Stimulated activated CD4-positive, alpha-beta T cell treated with anti-CD3 and anti-CD28 coated beads, Interleukin-1b, Interleukin-23, amount 100 ng/mL, for 1 hour (primary cell): ENCODE measurements at places on chromosomes 2 and 18.

DNA sequence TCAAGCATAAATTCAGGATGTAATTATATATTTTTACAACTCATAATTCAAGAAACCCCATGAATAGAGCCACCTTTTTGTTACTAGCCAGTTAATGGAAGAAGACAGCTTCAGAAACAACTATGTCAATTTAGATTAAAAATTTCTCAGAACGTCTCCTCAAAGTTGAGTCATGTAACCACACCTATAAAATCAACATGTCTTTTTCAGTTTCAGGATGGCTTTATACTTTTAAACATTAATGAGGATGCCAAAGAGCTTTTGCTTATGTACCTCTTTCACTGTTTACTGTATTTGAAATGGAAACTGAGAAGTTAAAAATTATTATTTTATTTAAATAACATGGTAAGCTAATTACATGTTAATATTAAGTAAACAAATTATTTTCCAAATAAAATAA, 280.1 kb downstream of the PTH2R start:
- DNase-seq: no peak

GRCh38 chr2:120783371-120783791, 47.7 kb downstream of the GLI2 start:
- no peak for DNase-seq

DNA sequence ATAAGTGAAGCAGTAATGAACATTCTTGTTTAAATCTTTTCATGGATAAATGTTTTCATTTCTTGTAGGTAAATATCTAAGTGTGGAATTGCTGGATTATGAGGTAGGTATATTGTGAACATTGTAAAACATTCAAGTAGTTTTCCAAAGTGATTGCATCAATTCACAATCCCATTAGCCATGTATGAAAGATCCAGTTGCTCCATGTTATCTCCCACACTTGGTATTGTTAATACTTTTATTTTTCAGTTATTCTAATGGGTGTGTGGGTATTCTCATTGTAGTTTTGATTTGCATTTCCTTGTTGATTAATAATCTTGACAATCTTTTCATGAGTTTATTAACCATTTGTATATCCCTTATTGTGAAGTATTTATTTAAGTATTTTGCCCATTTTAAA, 50.3 kb downstream of the MAIP1 start:
- DNase-seq: no peak

GRCh38 chr2:29946505-29946904, 25.1 kb upstream of the ALK start:
- DNase-seq: no peak

DNA sequence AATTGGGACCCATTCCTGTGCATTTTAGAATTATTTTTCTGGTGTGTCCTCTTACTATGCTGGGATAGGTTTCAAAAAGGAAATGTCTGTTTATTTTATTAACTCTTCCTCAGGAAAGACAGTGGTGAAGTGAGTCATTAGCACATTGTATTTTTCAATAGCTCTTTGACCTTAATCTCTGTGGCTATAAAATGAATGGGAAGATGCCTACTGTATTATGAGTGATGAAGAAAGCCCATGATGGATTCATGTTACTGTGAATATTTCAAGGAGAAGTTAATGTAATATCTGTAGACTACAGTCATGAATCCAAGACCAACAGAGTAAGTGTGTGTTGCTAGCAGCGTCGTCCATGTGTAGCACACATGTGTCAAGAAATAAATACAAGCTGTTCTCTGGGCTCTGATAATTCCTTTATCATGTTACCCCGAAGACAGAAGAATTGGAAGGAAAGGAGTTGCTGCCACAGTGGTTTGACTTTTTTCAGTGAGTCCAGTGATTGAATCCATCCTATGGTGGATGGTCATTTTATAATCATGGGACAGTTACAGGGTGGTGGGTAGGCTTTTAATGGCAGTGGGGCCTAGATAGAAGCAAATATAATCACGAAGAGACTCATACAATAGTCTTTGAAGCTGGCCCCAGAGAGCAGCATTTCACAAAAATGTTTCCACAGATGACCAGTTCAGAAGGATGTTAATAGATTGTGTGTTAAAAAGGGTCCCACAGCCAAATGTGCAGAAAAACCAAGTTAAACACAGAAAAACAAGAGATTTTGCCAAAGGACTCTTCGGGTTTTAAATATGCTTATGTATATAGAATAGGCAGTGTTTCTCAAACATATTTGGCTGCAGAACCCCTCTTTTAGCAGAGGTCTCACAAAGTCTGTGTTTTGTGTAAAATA, 239.7 kb upstream of the RASGRP3 start:
- no peak for DNase-seq

DNA sequence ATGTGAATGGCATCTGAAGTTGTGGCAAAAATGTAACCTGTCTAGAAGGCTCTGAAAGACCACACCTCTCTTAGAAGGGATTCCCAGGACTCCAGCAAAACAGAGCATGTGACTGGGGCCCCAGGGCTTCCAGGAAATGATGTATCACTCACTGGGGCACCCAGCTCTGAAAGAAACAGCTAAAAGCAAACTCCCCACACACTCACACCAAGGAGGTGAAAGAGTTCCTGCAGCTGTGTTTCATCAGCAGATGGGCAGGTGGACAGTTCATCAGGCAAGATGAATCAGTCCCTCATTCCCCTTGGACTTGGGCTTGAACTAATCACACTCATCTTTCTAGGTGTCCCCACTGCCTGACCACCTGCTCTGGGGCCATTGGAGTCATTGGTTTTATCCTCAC, 76.2 kb downstream of the CCBE1 start:
- DNase-seq: no peak

- no peak for DNase-seq
Observed at GRCh38 chr18:27685807-27686412, 491.0 kb downstream of the CDH2 start.

GRCh38 chr2:222240676-222241049, 58.1 kb downstream of the PAX3 start:
- DNase-seq: no peak

- no peak for DNase-seq
Observed at GRCh38 chr2:95307036-95307435, 9.9 kb downstream of the KCNIP3 start.

DNA sequence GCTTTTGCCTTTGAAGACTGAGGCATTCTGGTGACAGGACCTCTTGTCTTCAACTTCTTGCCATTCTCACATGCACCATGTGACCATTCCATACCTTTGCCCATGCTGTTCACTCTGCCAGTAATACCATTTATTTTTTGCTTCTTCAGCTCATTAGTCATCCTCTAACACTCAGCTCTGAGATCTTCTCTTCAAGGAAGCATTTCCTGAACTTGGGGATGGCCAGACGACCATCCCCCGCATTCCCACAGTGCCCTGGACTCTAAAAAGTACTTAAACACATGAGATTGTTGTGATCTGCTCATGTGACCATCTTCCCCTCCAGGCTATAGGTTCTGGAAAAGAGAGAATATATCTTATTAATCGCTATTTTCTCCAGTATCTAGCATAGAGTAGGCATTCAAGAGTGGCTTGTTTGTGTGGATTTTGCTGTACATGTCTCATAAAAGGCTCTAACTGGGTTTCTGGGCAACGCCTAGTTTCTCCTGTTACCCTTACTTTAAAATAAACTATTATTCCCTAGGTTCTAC, 33.9 kb downstream of the PAX3 start:
- DNase-seq: no peak

- no peak for DNase-seq
Observed at GRCh38 chr2:46230115-46230571, 67.1 kb upstream of the EPAS1 start.

DNA sequence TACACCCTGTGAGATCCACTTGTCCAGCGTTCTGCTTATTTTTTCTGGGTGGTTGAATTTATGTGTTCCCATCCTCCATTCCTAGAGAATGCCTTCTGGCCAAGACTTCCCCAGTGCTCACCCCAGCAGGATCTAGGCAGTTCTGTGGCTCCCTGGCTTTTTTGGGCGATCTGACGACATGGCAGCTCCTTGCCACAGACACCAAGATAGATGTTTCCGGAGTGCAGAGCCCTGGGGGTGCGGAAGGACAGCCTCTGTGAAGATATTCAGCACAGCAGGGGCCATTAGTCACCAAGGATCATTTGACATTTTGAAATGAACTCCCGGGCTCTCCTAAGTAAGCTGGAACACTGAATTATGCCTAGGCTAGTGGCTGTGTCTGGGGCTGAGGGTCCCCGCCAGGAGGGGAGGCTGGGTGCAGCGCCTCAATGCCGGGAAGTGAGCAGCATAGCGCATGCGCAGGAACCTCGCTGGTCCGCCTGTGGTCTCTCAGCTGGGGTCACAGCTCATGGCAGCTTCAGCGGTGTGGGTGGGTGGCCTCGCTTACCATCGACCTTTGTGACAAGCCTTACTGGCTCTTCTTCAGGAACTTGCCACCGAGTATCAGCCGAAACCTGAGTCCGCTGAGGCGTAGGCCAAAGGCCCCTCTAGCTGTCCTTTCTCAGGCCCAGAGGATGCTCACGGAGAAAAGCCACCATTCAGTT, 60.3 kb downstream of the MEX3C start:
- DNase-seq: no peak

- DNase-seq: no peak
Observed at GRCh38 chr2:100064165-100064564, 78.2 kb downstream of the AFF3 start.

GRCh38 chr2:196504788-196505187, 134.7 kb upstream of the CCDC150 start:
- DNase-seq: no peak

GRCh38 chr2:164785457-164785856, 56.2 kb downstream of the COBLL1 start:
- DNase-seq: no peak

GRCh38 chr18:45168866-45169600, 446.2 kb upstream of the SLC14A2 start:
- DNase-seq: no peak

GRCh38 chr2:74806355-74806839, 27.5 kb upstream of the HK2 start:
- no peak for DNase-seq

DNA sequence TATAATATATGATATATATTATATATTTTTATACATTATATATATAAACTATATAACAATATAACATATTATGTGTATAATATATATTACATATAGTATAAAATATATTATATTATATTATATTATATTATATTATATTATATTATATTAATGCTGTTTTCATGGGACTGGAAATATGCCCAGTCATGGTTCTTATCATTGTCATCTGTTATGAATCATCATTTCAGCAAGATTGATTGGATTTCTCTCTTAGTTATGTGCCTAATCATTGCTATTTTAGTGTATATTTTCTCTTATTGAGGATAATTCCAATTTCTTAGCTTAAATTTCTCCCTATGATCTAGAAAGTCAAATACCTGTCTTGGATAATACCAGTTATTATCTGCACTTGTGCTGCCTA, 617.8 kb downstream of the TRIB2 start:
- no peak for DNase-seq

- DNase-seq: no peak
Observed at GRCh38 chr2:165587335-165587938, 117.9 kb downstream of the CSRNP3 start.

- DNase-seq: no peak
Observed at GRCh38 chr2:62410015-62410453, 96.0 kb downstream of the TMEM17 start.

DNA sequence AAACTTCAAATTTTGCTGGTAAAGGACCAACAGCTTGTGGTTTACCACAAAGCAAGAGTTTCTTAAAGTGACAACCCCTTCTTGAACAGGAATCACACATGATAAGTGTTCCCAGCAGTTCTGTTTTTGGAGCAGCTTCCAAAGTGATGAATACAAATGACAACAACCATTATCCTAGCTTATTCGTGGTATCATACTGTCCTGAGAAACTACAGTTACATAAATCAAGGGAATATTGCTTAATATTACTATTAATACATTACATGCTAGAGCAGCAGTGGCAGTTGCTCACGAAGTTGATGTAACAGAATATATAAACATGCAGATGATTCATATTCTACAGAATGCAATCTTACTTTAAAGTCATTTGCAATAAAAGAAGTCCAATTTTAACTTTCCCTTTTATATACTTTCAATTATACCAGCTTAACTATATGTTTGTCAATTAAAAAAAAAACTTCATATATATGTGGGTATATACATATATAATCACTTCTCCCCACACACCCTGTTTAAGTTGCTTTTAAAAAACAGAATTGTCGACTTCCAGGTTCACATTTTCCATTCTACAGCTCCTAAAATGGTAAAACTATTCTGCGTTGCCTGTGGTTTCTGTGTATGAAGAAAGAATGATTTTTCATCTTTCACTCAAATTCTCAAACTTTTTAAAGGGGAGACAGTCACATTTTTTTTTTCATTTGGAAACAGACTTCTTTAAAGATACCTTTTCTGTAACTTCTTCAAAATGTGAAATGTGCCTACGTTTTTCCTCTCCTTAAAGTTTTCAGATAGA, 713.6 kb downstream of the TDRD15 start:
- no peak for DNase-seq

DNA sequence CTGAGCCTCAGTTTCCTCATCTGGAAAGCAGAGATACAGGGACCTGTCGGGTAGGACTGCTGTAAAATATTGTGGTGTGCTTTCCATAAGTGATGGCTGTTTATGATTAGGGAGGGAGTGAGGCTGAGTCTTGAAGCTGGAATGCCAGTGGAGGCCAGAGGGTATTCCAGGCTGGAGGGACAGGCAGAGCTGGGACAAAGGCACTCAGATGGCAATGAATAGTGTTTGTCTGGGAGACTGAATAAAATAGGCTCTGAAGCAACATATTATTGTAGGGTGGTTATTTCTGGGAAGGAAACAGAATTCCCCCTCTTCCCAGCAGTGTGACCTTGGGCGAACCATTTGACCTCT, 120.7 kb downstream of the INHBB start:
- no peak for DNase-seq

GRCh38 chr2:37471994-37472393, 127.6 kb downstream of the QPCT start:
- no peak for DNase-seq

- no peak for DNase-seq
Observed at GRCh38 chr2:82837588-82838304, 1621.3 kb downstream of the SUCLG1 start.
